ENCODE measurements at places on chromosomes 11 and 22.
A peak's percentile ranks its signal among the peaks of the same experiment; 100 is the strongest.

DNA sequence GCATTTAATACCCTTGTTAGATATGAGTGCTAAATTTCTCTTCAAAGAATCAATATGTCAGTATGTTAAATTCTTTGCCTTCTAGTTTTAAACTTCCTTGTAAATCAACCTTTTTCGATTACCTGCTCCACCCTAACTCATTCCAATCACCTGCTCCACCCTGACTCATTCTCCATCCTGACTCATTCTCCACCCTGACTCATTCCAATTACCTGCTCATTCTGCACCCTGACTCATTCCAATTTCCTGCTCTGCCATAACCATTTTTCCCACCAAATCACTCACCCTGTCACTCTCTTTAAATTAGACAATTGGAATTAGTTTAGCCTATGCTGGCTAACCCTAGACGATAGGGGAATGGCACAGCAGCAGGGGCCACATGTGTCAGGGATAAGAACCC lies 519.5 kb upstream of the LRRC4C start:
- no peak for DNase-seq

GRCh38 chr11:47278058-47278457 lies 8.1 kb downstream of the MADD start:
- no peak for DNase-seq

GRCh38 chr11:62958547-62959421 lies 26.0 kb downstream of the SLC22A6 start:
- DNase-seq: peak; percentile 24

- peak; percentile 69 for DNase-seq
These were observed 31.8 kb downstream of the CNTF start for GRCh38 chr11:58654079-58654907.

- no peak for DNase-seq
These were observed 443.4 kb downstream of the MIAT start for GRCh38 chr22:27100789-27101188.

GRCh38 chr11:22797047-22797446 lies 32.6 kb downstream of the SVIP start:
- DNase-seq: no peak

DNA sequence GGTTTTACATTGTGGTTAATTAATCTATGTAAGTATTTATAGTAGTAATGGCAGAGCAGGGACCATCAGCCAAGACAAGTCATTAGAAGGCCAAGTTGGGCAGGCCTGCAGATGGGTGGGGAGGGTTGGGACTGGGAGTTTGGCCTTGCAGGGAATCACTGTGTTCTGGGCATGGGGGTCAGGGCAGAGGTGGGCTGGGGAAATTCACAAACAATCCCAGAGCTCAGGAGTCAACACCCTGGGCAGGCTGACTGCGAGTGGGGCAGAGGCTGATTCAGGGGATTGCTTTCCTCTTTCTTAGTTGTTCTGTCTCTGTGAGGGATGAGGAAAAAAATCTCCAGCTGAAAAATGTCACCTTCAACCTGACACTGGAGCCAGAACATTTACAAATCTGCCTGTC lies 322.5 kb downstream of the NTM start:
- no peak for DNase-seq

- no peak for DNase-seq
These were observed 33.0 kb downstream of the MMP20 start for GRCh38 chr11:102592131-102592530.

DNA sequence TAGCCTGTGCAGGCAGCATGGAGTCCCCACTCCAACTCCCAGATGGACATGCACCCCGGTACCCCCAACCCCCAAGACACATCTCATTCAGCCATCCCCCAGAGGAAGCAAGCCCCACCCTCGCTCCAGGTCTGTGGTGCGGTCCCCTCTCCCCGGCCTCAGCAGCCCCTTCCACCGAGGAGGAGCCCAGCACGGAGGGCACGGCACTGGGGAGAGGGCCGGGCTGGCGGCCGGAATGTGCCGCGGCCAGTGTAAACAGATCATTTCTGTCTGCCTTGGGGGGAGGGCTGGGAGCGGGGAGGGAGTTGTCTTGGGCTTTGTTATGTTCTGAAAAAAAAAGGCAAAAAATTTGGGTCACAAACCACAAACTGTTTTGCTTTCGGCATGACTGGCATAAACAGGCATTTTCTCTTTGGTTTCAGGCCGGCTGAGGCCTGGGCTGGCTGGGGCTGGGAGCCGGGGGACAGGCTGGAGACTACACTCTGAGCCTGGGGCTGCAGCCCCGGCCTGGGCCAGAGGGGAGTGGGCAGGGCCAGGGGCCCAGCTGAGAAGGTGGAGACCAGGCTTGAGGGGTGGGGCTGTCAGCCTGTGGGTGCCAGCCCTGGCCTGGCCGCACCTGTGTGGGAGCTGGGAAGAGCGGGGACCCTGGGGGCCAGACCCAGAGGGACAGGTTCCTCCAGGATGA lies 16.8 kb downstream of the IGF2 start:
- no peak for DNase-seq

GRCh38 chr22:30869667-30870395 lies 98.7 kb downstream of the MORC2 start:
- DNase-seq: no peak

DNA sequence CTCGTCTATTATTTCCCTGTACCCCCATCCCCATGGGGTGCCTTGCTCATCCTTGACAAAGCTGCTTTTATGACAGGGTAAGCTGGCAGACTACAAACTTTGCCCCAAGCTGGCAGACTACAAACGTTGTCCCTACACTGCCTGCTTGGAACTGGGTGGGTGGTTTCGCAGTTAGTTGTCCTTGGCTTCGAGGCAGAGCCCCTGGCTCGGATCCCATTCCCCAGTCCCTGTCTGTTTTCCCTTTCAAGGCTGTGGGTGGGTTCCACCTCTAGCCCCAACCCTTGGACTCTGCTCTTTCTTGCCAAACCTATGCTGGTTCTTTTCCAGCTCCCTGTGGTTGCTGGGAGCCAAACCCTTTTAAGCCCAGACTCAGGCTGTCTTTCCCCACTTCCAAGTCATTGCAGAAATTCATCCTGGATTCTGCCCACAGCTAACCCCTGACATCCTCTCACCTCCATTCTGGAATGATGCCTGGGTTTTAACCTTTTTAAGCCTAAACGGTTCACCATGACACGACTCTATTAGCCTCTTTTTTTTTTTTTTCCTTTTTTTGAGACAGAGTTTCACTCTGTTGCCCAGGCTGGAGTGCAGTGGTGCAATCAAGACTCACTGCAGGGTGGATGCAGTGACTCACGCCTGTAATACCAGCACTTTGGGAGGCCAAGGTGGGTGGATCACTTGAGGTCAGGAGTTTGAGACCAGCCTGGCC lies 9.2 kb upstream of the RBM14 start:
- DNase-seq: peak; percentile 84

GRCh38 chr11:83601914-83602527 lies 315.9 kb upstream of the CCDC90B start:
- no peak for DNase-seq

- peak; percentile 30 for DNase-seq
These were observed 85.0 kb downstream of the CELSR1 start for GRCh38 chr22:46452195-46453005.

- no peak for DNase-seq
These were observed 24.9 kb upstream of the SEPTIN5 start for GRCh38 chr22:19689408-19689807.

DNA sequence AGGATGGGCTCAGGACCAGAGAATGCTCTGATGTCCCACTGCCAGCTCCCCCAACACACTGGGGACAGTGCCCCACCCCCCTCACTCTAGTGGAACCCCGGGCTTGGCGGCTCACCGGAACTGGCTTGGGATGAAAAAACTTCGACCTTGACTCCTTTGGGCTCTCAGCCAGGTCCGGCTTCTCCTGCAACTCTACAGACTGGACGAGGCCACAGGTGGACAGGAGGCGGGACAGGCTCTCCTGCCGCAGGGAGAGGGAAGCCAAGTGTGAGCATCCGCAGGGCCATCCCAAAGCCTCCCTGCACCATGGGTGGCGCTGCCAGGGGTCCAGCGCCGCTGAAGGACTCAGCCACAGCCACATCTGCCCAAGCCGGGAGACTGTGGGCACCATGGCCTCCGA lies 3.7 kb downstream of the RRP7A start:
- no peak for DNase-seq

- DNase-seq: peak; percentile 62
These were observed 19.5 kb downstream of the IL17REL start for GRCh38 chr22:49992921-49993648.

- DNase-seq: no peak
These were observed 23.8 kb downstream of the ARHGAP1 start for GRCh38 chr11:46676436-46677158.

- DNase-seq: no peak
These were observed 32.1 kb downstream of the DAGLA start for GRCh38 chr11:61712314-61712713.
